ENCODE measurements at places on chromosomes 3 and 15.

- DNase-seq = no peak
Observed at GRCh38 chr3:157323360-157323759, 113.3 kb upstream of the PTX3 start.

GRCh38 chr3:16516695-16517481 lies 3.4 kb upstream of the RFTN1 start:
- no peak for DNase-seq

DNA sequence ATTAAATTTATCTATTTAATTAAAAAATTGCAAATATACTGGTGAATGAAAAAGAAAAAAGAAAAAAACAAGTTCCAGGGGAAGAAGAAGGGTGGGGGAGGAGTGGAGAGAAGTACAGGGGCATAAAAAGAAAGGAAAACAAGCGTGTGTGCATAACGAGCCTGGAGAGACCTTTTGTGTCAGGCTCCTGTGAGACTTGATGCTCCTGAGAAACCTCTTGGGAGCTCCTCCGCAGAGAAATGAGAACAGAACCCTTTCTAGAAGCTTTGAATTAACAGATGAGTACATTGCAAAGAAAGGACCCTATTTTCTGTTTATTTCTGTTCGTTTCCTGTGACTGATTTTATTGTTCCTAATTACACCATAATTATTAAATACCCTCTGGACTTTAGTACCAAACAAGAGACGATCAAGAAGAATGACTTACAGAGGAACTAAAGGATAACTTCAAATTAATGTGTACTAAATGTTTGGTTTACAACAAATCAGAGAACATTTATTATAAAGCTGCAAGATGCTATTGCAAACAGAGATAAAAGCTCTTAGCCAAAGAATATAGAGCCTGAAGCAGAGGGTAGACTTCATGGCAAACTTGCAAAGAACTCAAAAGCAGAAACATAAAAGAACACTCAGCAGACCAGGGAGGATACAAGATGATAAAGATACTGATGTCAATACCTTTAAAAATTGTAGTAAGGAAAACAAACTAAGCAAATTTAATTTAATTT lies 74.7 kb downstream of the DPPA2 start:
- DNase-seq = no peak

DNA sequence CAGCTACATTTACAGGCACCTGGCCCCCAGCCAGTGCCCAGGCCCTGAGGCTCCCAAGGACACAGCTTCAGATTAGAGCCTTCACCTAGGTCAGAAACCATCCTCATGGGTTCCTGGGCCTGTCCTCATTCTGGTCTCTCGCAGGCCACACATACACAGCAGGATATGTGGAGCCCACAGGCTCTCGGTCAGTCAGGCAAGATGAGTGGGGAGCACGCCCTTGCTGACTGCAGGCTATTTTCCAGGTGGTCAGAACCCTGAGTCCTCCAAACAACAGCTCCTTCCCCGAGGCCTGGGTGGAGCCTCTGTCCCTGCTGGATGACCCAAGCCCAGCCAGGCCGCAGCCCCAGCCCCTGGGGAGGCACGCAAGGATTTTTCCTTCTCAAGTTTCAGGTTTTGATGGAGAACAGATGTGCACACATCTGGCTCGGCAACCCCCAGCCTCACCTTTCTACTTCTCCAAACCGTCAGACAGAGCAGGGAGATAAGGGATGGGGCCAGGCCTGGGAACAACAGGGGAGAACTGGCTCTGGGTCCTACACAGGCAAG lies 1.6 kb downstream of the STRA6 start:
- DNase-seq = no peak
